ENCODE measurements at places on chromosomes 2 and 18. TPM values are rescaled to one million over a fixed set of nuclear protein-coding genes. Genes with fewer than 3 reads are reported as not detected.

The SPATA3 gene
- not detected for polyA plus RNA-seq

GRCh38 chr2:69483696-69484095 lies 46.5 kb upstream of the NFU1 start:
- H3K4me3 ChIP-seq, result no peak overlapping the region
- peaks cover 61% of the 10 kb centered on the region for H3K36me3 ChIP-seq
- peaks cover 2% of the 10 kb centered on the region for H3K4me1 ChIP-seq
- no peak for DNase-seq

DNA sequence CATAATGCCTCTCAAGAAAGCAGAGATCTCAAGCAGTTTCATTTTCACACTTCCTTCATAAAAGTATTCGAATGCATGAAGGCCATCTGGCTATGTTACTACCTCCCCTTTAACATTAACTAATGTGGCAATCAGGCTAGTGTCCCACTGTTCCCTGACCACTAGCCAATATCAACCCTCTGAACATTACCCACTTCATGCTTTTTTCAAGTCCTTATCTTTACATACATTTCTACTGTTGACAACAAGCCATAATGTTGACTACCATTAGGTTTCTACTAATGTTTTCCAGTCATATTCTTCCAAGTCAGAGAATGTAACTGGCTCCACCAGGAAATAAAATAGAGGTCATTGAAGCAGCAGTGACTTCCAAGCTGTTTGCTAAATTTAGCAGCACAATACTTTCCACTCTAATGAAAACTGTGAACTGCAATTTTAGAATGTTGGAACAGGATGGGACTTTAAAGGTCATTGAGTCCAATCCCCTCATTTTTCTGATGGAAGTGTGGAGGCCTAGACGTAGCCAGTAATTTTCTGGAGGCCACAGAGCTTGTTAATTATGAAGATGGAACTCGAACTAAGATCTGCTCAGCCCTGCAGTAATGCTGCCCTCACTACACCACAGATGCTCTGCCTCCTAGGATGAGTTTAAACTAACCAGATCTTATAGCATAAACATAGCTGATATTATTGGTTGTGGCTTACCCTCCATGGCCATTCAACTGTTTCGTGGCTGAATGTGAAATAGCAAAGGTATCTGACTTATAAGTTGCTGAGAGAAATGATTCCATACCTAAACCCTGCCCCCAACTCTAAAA lies 630 bp upstream of the PPP1R1C start:
- H3K27me3 ChIP-seq, result no peaks in the 10 kb centered on the region
- H3K4me3 ChIP-seq, result no peak overlapping the region
- no peak for DNase-seq
- H3K4me1 ChIP-seq, result no peaks in the 10 kb centered on the region
- H3K36me3 ChIP-seq, result no peaks in the 10 kb centered on the region

The QPCT gene
- 0.39 TPM for polyA plus RNA-seq

DNA sequence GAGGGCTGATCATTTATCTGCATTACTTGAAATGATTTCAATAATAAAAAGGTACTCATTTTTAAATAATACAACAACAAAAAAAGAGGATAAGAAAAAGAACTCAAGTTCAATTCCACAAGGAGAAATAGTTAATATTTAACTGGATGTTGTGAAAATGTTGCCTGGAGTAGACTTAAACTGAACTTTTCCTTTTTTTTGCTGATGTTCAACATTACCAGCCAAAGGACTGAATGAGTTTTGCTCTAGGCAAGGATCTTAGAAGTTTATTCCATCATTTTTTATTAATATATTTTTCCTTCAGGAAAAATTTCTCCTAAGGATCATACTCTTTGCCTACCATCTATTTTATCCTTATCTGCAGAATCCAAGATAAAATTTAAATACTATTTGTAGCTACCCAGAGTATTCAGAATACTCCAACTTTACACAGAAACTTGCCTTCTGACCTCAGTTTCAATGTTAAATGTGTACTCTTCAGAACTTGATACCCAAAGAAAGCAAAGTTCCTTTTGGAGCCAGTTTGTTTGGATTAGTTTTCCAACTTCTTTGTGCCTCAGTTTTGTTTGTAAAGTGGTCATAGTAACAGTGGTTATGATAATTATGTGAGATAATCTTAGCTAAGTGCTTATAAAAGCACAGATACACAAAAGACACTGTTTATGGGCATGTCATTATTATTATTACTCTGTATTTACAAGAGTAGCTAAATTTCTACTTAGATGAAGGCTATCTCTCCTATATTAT lies 12.8 kb downstream of the CKAP2L start:
- no peaks in the 10 kb centered on the region for H3K27me3 ChIP-seq
- no peak overlapping the region for H3K27ac ChIP-seq
- peaks cover 20% of the 10 kb centered on the region for H3K4me1 ChIP-seq
- no peaks in the 10 kb centered on the region for H3K36me3 ChIP-seq

The ANO7 gene
- polyA plus RNA-seq, result not detected

The BOLL gene
- 0.06 TPM for polyA plus RNA-seq

DNA sequence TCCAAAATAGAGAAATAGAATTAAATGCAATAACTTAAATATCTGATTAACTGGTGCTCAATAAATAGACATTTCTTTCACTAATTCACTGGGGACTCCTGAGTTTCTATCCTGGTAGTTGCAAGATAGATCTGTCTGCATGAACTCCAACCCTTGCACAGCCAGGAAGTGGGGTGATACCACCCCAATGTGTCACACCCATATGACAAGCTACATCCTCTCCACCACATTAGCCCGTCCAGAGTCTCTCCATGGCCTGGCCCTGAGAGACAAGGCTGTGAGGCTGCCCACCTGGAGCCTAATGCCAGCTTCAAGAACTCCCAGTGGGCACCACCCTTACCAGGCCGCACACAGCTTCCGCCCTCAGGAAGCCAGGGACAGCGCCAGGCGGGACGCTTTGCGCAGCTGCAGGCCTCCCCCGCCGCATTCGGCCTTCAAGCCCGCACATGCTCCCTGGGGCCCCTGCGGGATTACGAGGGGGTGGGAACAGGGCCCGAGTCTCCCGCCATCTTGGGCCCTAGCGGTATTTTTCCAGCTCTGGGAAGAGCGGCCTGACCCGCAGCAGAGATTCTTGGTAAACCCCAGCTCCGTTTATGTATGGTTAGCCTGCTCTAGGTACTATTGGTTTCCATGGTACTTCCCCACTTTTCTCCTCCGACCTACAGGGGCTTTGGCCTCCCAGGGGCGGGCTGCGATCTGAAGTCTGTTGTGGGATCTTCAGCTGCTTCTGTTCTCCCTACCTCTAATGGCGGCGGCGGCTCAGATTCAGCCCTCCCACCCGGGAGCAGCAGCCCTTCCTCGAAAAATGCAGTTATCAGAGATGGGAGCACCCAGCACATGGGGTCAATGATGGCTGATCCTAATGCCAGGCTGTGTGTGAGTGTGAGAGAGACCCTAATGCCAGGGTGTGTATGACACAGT lies at the start of gene TDRD15:
Gene TDRD15, plus strand, starts transcription at position 496 of the 921 bp plus-strand sequence. CDS start 13,500 bp downstream, outside the sequence.
- no peak within 1 kb of the TSS for H3K27ac ChIP-seq
- no peaks in the 10 kb centered on the region for H3K27me3 ChIP-seq
- no peaks in the 10 kb centered on the region for H3K4me1 ChIP-seq
- DNase-seq, result peak; percentile 55

DNA sequence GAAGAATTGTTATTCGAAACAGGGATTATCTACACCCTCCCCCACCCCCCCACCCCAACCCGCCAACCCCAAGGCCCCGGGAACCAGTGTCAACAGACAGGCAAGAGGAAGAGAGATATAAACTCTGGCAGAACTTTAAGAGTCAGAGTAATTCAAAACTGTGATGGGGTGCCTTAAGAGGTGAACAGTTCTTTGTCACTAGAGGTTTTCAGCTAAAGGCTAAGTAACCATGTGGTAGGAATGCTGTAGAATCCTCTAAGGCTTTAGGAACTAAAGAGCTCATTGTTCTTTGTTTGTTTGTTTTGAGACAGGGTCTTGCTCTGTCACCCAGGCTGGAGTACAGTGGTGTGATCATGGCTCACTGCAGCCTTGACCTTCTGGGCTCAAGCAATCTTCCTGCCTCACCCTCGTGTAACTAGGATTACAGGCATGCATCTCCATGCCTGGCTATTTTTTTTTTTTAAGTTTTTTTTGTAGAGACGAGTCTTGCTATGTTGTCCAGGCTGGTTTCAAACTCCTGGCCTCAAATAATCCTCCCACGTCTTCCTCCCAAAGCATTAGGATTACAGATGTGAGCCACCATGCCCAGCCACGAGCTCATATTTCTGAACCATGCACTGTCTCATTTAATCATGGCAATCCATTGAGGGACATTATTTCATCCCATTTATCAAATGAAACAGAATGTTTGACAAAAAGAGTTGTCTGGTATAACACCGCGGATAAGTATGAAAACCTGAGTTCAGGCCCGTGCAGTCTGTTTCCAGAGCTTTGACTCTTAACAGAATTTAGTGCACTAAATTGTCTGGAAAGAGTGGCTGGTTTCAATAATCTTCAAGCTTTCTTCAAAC lies 20.8 kb upstream of the TMEM17 start:
- no peak for DNase-seq
- H3K4me3 ChIP-seq, result no peak overlapping the region

DNA sequence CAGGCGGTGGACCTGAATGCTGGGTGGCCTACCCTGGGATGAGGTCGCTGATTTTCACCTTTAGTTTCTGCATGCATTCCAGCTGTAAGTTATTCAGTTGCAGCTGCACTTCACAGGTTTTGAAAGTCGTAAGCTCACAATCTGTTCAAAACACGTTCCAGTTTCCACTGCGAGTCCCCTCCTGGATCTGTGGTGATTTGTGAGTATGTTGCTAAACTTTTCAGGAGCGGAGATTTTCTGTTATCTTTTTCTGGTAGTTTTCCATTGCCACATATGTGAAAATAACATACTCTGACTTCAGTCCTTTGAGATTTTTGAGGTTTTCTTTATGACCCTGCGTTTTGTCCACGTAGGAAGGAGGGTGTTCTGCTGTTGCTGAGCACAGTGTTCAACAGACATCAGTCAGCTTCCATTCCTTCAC lies 102.1 kb downstream of the SNTG2 start:
- no peaks in the 10 kb centered on the region for H3K4me1 ChIP-seq
- DNase-seq, result no peak
- H3K27me3 ChIP-seq, result no peaks in the 10 kb centered on the region
- H3K27ac ChIP-seq, result no peak overlapping the region
- no peak overlapping the region for H3K4me3 ChIP-seq

GRCh38 chr2:215423234-215423633 lies 12.6 kb downstream of the FN1 start:
- no peak for DNase-seq
- H3K4me1 ChIP-seq, result no peaks in the 10 kb centered on the region

The PELI1 gene
- polyA plus RNA-seq, result 39.8 TPM

DNA sequence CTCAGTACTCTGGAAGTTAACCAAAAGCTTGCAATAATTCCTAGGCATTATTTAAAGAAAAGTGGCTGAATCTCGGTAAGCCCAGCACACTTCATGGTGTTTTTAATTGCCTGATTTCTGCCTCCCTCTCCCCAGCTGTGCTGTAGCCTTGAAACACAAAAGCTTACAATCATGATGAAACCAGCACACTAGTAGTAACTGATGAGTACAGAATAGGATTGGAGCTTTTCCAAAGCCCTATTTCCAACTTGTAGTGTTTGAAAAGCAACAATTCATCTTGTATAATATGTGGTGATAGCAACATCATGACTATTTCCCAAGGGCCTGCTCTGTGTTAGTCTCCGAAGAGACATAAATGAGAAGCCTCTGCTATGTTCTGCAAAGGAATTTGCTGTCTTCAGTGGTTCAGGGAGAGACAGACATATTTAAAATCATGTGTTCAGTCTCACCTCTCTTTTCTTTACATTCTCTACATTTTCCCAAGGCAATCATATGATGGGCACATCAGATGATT lies 1015.0 kb downstream of the BCL11A start:
- no peaks in the 10 kb centered on the region for H3K36me3 ChIP-seq
- H3K27ac ChIP-seq, result no peak overlapping the region
- DNase-seq, result no peak

DNA sequence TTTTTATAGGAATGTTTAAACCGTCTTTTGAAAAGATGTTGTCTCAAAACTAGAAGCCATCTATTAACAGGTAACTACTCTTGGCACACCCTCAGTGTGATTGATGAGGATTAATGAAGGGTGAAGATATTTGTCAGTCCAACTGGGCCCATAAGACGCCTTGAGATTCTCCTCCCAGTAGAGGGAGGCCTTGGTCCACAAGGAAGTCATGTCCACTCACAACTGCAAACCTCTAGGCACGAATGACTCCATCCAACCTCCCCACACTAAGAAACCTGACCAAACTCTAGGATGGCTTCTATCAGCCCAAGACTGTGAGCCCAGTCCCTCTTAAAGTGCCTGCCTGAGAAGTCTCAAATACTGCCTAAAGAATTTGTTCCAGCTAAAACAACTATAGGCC lies 19.2 kb upstream of the GRP start:
- peaks cover 17% of the 10 kb centered on the region for H3K27me3 ChIP-seq
- H3K27ac ChIP-seq, result no peak overlapping the region
- no peak for DNase-seq
- H3K4me1 ChIP-seq, result no peaks in the 10 kb centered on the region
- no peak overlapping the region for H3K4me3 ChIP-seq

DNA sequence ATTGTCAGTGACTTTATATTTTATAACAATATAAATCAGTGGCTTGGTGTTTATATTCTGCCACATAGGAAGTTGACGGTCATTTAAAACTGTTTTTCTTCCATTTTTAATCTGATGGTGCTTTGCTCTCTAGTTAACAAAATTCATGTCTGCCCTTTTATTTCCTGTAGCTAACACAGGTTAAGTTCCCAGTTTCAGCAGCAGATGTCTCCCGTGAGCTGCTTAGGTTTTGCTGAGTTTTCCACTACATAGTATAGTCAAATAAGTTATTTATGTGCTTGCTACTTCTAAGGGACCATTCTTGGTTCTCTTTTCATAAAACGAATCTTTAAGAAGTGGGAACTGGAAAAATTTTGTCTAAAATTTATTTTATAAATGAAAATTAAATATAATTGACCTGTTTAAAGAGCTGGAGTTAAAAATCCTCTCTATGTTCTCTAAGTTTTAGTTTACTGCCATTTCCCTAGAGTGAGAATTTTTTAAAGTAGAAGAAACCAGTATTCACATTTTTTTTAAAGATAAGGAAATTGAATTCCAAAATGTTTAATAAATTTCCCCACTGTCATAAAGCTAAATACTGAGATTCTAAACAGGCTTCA lies 20.6 kb downstream of the HTR2B start:
- H3K27ac ChIP-seq, result no peak overlapping the region
- H3K36me3 ChIP-seq, result peaks cover 29% of the 10 kb centered on the region
- H3K4me3 ChIP-seq, result no peak overlapping the region

All from CD4-positive, CD25-positive, alpha-beta regulatory T cell (primary cell).